ENCODE measurements at places on chromosomes 5 and 9. TPM values are rescaled to one million over a fixed set of nuclear protein-coding genes. Genes with fewer than 3 reads are reported as not detected.

DNA sequence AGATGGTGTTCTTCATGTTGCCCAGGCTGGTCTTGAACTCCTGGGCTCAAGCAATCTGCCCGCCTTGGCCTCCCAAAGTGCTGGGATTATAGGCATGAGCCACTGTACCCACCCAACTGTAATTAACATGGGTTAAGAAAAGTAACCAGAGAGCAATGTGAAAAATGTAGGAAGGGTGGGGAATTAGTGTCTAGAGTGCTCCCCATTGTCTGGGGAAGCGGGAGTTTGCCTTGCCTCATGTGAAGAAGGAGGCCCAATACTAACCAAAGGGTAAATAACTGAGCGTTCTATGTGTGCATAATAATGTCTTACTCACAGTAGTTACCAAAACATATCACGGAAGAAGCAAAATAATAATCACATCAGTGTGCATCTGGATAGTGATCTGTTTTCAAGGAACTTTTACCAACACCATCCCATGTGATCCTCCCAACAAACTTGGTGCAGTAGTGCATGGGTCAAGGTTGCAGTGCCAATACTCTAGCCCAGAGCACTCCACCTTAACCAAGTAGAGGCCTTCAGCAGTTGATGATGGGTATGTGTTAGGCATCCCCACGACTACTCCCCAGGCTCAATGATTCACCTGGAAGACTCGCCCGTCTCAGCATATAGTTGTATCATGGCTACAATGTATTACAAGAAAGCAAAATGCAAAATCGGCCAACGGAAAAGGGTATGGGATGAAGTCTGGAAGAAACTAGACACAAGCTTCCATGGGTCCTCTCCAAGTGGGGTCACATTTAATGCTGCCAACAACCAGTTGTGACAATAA lies 26.2 kb downstream of the GNAQ start:
- no peak for DNase-seq

DNA sequence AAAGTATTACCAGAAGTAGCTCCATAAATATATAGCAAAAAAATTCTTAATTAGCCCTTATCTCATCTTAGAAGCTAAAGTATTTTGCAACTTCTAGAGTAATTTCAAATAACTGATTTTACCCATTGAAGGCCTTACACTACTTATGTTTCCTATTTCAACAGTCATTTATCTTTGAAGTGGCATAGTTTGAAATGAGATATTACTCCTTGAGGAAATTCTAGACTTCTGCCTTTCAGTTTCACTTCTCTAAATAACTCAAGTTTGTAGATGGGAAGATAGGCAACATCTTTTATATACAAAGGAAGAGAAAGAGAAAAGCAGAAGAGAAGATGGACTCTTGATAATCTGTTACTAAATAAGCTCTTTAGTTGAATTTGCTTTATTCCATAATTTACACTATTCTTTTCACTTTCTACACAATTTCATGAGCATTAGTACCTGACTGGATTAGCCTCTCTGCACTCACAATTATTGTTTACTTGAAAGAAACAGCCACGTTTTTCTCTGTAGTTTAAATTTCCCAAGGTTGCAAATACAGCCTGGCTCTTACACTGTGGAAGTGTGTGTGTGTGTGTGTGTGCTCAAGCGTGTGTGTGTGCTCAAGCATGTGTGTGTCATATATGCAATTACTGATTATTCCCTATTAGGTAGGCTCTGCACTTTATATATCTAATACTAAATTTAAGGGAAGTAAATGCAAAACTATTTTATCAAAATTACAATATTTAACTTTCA lies 60.6 kb upstream of the EMB start:
- no peak for DNase-seq

DNA sequence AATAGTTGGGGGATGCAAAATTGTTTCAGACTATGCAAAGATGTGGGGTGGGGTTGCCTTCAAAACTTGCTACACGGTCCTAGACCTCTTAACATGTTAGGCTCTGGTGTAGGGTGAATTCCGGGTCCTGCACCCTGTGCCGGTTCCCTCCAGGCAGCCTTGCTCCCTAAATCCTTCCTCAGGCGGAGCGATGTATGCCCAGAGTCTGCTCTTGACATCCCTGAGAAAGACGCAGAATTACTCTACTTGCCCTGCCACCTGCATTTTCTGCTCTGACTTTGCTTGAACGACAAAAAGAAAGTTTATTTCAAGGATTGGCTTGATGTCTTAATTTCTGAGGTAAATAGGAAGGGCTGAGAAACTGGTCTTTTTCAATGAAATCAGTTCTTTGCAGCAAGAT lies 691 bp downstream of the THBS4 start:
- no peak for DNase-seq

DNA sequence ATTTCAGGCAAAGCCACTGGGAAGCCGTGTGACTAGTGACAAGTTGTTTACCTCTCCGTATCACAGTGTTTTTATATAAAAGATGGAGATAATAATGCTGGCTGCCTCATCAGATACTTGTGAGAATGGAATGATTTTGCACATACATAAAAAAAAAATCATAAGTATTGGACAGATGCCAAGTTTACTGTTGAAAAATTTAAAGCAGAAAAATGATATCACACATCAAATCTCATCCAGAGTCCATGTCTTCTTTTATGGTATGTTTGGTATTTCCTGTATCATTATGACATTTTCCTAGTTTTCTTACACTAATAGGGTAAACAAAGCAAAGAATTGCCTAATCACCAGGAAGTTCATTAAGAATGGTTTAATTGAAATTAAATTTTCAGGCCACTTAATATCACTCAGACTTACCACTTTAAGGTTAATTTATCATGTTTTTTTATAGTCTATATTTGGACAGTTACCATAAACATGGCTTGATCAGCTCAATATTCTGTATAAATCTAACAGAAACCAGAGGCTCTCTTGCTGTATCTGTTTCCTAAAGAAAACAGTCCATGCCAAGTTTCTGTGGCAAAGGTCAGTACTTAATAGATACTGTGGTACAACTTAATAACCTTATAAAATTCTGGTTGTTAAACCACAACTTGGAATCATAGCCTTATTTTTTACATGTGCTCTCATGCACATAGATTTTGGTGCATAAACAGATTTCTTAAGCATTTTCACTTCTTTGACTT lies 656.5 kb upstream of the RIOK2 start:
- DNase-seq, result no peak

DNA sequence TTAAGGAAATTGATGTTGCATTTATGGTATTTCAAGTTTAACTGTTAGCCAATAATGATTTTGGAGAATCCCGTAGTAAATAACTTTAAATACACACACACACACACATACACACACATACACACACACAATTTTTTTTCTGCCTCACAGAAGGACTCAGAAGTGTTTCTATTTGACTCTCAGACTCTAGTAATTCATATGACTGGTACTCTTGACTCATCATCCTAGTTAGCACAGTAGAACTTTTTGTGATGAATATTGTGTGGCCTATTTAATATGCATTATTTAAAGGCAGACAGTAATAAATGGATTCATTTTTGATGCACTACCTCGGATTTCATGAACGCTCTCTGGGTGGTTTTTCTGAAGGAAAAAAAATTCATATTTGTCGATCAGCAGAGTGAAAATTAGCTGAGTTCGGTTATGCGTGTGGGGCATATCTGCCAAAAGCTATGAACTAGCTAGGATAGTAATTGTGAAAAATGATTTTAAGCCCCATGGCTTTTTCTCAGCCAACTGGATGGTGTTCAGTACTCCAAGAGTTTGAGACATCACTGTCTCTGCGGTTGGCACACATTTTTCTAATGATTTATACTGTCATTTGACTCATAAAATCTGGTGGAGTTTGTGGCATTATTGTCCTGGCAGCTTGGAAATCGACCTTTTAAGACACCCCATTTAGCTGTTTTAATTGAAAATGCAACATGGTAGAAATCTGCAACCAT lies 102.2 kb downstream of the PCSK5 start:
- DNase-seq, result no peak

DNA sequence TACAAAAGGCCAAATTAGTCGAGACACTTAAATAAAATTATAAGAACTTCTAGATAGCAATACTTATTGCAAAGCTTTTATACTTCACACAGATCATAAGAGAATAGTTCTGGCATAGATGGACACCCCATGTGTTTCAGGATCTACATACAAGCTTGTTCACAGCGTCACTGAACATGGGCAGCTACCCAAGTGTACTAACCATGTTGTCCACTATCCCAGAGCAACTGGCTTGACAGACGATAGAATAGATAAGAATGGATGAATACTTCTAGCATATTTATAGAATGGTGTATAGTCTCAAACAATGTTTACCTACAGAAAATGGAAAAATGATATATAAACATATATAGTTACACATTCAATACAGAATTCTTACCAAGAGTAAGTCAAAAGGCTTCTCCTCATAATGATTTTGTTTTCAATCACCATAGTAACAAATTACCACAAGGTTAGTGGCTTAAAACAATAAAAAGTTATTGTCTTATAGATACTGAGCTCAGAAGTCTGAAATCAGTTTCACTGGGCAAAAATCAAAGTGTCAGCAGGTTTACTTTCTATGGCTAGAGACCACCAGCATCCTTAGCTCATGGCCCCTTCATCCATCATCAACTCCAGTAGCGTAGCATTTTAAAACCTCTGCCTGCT lies 446.7 kb downstream of the DMRTA1 start:
- DNase-seq, result no peak

- no peak for DNase-seq
Observed at GRCh38 chr9:133763272-133764183, 25.4 kb upstream of the SARDH start.

IFNA2 gene
- total RNA-seq, result not detected

- DNase-seq, result no peak
Observed at GRCh38 chr5:175772747-175773533, 98.4 kb upstream of the CPLX2 start.

- DNase-seq, result peak; percentile 77
Observed at GRCh38 chr9:36091026-36091953, 45.2 kb upstream of the GLIPR2 start.

DNA sequence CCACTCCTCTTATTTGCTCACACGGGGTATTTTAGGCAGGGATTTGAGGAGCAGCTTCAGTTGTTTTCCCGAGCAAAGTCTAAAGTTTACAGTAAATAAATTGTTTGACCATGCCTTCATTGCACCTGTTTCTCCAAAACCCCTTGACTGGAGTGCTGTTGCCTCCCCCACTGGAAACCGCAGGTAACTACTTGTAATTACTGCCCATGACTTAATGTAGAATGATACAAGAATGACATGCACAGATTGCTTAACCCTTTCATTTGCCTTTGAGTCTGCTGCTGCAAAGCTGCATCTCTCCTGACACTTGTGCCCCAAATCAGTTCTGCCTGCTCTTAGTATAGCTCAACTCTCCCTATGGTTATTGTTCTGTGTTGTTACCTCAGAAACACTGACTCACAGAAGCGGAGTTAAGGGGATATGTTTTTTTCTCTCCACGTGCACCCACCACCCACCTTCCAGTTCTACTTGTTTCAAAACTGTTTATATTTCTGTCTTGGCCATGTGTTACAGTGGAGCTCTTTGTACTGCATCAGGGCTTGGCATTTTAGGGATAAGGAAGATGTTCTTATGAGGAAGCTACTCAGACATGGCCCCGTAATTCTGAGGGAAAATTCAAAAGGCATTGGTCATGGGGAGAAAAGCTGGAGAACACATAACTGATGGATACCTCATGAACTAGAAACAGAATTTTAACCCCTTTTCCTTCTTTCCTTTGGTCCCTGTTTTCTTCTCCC lies 2.3 kb downstream of the ADRB2 start:
- DNase-seq, result no peak

DNA sequence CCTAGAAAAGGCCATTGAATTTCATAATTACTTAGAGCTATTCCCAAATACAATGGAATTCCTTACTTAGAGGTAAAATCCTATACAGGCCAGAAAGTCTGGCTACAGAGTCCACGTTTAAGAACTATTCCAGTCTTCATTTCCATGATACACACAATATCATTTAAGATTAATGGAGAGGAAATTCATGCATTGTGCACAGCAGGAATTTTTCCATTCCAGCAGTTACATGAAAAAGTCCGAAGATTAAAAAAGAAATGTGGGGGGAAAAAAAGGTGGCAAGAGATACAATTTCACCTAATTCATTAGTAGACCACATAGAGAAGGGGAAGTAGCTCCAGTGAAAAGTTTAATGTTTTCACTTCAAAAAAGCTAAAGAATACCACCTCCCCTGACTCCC lies 63.1 kb downstream of the CHD1 start:
- DNase-seq, result no peak

All from colonic mucosa (tissue), 4 donors.